ENCODE measurements at places on chromosomes 7 and 10.

DNA sequence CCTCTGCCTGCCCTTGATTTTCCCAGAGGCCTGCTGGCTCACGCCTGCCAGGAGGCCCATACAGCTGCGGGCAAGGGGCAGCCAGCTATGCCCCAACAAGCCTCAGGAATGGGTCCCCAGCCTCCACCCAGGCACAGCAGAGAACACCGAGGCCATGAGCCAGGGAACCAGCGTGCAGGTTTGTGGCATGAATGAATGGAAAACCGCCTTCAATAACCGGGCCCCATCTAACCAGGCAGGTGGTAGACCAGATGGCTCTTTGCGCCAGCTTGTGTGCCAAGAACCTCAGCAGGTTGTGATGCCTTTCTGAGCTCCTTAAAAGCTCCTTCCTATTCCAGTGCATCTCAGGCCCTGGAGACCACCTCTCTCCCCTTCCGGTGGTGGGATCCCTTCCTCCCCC, 50.2 kb downstream of the ELFN1 start:
- DNase-seq = no peak

DNA sequence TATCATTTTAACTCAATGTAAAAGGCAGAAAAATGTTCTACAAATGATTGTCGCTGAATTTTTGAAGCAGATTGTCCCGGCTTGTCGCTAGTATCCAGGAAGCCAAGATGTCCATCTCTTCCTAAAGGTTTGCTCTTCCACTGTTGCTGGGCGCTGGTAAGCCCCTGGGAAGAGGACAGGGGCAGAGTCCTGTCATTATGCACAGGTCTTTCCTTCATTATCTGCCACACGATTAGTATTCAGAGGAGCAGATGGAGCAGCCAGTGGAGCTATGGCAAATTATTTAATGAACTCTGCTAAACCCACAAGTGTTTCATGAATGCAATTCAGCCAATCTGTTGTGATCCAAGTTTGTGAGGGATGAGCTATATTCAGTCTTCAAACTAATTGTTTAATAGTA, 499.1 kb upstream of the NRP1 start:
- no peak for DNase-seq

DNA sequence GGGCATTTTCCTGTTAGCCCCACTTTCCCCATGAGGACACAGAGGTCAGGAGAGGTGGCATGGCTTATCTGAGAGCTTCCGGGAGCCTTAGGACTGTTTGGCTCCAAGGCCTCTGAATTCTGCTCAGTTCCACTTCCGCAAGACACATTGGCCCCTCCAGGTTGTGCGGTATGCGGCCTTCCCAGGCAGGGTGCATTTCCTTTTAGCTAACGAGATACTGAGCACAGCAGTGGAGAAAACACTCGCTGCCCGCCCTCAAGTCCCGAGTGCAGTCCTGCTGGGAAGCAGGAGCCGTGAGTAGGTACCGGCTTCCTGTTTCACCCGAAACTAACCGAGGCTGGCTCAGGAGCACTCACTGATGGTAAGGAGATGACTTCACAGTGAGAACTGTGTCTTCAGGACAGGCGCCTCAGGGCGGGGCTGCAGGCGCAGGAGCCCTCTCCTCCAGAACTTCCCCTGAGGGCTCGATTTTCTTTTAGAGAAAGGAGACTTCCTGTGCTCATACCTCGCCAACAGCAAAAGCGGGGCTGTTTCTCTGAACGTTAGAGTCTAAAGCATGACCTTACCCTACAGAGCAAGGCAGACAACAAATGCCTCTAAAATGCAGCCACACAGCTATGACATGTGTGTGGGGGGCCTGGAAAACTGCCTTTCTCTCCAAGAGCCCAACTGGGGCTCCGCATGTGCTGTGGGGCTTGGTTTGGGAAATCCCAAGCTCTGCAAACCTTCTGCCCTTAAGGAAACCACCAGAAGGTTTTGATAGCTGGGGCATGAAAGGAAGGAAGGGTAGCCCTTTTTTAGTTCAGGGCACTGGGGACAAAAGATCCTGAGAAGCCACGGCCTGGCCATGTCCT, 25.9 kb downstream of the RGS10 start:
- peak; percentile 43 for DNase-seq

GRCh38 chr10:6621536-6621935, 41.5 kb upstream of the PRKCQ start:
- no peak for DNase-seq

GRCh38 chr10:82817676-82818422, 942.9 kb downstream of the NRG3 start:
- DNase-seq = no peak

GRCh38 chr10:10886861-10887531, 130.7 kb upstream of the CELF2 start:
- DNase-seq = no peak

DNA sequence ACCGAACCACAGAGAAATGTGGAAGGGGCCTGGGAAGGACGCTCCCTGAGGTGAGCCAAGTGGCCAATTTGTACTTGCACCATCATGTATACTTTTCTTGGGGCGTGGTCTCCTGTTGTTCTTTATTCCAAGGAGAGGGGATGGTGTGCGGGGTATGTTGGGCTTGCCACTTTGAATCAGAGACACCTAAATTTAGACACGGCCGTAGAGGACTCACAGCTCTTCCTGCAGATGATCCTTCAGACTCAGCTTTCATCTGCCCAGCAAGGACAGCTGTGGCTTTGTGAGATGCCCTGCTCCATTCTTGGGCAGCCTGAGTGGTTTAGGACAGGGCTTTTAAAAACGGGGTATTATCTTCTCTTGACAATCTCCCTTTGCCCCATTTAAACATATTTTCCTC, 473.2 kb downstream of the REEP3 start:
- no peak for DNase-seq

DNA sequence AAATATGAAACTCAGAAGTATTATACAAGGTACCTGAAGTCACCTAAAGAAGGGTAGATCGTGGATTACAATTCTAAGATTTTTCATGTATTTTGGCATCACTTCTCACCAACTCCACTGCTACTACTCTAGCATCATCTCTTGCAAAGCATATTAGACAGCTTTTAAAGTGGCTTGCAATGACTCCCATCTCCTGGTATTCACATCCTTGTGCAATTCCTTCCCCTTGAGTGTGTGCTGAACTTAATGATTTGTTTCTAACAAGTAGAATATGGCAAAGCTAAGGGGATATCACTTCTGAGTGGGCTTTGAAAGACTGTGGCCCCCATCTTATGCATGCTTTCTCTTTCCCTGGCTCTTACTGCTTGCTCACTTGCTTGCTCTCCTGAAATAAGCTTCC, 280.2 kb downstream of the SNX13 start:
- no peak for DNase-seq

- no peak for DNase-seq
These were observed 33.1 kb upstream of the R3HCC1L start for GRCh38 chr10:98101366-98101765.

DNA sequence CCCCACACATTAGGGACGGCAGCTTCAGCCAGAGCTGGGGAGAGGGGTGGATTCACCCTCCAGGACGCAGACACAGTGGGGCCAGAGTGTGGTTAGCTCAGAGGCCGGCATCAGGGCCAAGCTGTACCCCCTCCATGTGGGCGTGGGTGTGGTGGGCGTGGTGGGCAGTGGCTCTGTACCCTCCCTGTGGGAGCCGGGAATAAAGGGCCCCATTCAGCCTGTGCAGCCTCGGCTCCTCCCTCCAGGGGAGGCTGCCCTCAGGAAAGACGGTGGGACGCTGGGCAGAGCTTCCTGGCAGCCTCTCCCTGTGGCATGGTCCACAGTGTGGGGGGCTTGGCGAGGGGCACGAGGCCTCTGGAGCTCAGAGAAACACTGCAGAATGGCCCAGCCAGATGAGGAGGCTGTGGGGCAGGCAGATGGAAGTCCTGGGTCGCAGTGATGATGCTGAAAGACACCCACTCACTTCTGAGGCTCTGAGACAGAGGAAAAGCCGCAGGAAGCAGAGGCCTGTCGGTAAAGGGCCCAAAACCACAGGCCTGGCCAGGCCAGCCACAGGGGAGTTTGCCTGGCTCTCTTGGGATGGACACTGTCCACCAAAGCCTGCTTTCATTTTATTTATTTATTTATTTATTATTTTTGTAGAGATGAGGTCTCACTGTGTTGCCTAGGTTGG, 108.0 kb downstream of the SH3PXD2A start:
- no peak for DNase-seq

- no peak for DNase-seq
These were observed 207.0 kb upstream of the SHH start for GRCh38 chr7:156019308-156019707.

DNA sequence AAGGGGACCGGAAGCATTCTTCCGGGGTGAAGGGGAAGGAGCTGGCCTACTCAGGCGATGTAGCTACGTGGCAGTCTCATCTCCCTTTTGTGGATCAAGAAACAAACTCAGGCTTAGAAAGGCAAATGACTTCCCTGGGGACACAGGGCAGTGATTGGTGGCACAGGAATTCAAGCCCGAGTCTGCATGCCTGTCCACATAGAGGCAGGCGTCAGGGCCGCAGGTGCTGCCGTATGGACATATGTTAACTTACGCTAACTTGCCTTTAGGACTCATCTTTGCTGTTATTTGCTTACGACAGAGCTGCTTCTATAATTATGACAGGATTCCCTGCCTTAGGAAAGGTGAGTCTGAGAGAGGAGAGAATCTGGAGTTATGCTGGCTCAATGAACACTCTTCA, 42.3 kb upstream of the KLF6 start:
- DNase-seq = no peak

DNA sequence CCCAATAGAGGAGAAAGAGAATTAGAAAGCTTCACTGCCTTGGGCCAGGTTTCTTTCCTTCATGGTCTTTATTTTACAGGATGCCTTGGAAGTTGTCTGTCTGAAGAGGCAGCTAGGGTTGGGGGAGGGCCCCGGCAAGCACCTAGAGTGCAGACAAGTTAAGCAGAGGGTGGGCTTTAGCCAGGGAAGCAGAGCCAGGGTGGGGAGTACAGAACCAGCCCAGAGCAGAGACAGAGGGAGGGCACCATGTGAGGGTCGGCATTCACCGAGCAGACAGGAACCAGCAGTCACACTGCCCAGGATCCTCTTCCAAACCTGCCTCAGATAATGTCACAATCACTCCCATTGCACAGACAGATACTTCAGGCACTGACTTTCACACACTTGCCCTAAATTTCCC, 75.9 kb downstream of the ADARB2 start:
- DNase-seq = no peak

GRCh38 chr7:94374721-94375566, 19.8 kb upstream of the COL1A2 start:
- DNase-seq = no peak

GRCh38 chr7:24825381-24825794, 68.1 kb upstream of the GSDME start:
- no peak for DNase-seq

GRCh38 chr10:100470367-100470766, 7.6 kb downstream of the WNT8B start:
- no peak for DNase-seq

DNA sequence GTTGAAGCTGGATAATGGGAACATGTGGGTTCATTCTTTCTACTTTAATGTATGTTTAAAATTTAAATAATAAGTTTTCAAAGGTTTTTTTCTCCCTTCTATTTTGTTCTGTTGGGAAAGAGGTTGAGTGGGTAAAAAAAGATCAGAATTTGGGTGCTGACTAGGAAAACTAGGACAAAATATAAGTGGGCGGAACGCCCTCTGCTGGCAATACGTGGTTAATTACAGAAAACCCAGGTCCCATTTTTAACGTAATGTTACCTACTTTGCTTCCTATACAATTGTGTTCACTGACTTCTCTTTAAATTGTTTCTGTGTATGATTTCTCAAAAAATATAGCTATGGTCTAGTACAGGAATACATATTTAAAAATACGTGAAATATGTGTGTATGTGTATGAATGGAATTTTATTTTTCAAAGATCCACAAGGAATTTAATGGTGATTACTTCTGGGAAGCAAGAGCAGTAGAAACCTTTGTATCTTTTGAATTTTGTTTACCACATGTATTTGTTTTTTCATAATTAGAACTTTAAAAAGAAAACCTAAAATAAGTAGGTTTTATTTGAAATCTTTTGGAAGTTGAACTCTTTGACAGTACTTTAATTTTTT, 8.7 kb downstream of the ECD start:
- peak; percentile 44 for DNase-seq

GRCh38 chr7:5139998-5140397, 50.0 kb upstream of the WIPI2 start:
- DNase-seq = no peak

- no peak for DNase-seq
These were observed 1.3 kb downstream of the IKZF1 start for GRCh38 chr7:50305583-50306493.

GRCh38 chr10:15158972-15159371, 9.5 kb downstream of the NMT2 start:
- DNase-seq = no peak

DNA sequence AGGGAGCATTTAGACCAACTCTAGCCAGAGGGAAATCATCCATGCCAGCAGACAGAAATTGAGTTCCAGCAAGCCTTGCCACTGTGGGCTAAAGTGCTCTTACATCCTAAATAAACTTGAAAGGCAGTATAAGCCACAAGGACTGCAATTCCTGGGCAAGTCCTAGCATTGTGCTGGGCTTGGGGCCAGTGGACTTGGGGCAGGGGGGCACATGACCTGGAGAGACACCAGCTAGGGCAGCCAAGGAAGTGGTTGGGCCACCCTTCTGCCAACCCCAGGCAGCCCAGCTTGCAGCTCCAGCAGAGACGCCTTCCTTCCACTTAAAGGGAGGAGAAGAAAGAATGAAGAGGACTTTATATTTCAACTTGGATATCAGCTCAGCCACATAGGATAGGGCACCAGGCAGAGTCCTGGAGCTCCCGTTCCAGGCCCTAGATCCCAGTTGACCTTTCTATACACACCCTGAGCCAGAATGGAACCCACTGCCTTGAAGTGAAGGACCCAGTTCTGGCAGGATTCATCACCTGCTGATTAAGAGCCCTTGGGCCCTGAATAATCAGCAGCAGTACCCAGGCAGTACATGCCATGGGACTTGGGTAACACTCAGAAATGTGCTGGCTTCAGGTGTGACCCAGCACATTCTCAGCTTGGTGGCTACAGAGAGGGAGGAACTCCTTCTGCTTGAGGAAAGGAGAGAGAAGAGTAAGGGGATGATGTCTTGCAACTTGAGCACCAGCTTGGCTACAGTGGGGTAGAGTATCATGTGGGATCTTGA, 153.0 kb downstream of the GNAI1 start:
- DNase-seq = no peak

DNA sequence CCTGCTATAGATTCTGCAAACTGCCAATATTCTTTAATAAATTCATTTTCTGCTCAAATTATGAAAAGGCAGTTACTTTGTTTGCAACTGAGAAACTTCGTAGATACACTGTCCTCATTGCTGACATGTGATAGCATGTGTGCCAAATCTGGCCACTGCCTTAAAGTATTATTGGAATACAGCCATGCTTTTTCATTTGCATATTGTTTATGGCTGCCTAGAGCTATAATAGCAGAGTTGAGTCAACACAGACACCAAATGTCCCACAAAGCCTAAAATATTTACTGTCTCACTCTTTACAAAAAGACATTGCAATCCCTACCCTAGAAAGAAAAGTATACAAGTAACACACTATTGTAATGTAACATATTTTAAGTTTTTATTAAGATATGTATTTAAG, 647.4 kb downstream of the XPNPEP1 start:
- no peak for DNase-seq

GRCh38 chr10:110709444-110709828, 65.3 kb downstream of the RBM20 start:
- DNase-seq = no peak
